AG10803 (cell line): ENCODE measurements at places on chromosomes 12 and 14.

- DNase-seq, result no peak
These were observed 271.7 kb downstream of the PDZRN4 start for GRCh38 chr12:41459906-41460214.

- no peak for DNase-seq
These were observed 39.9 kb upstream of the G2E3 start for GRCh38 chr14:30518867-30519560.

DNA sequence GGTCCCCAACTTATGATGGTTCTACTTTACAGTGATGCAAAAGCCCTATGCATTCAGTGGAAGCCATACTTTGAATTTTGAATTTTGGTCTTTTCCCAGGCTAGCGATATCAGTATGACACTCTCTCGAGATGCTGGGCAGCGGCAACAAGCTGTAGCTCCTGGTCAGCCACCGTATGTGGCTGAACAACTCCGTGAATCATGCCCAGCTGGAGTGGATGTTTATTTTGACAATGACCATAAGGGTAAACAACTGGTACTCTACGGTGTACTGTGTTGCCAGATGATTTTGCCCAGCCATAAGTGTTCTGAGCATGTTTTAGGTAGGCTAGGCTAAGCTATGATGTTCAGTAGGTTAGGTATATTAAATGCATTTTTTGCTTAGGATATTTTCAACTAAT lies 8.2 kb upstream of the ZNF410 start:
- DNase-seq, result no peak

- DNase-seq, result no peak
These were observed 32.0 kb upstream of the VASH1 start for GRCh38 chr14:76729258-76729657.

- DNase-seq, result peak; percentile 66
These were observed 61.6 kb upstream of the DAAM1 start for GRCh38 chr14:59126714-59127436.

- DNase-seq, result no peak
These were observed 4.7 kb upstream of the C1QL4 start for GRCh38 chr12:49341777-49342065.

GRCh38 chr12:46546634-46547273 lies 174.2 kb upstream of the SLC38A2 start:
- no peak for DNase-seq

- DNase-seq, result peak; percentile 66
These were observed 747 bp downstream of the HSPB8 start for GRCh38 chr12:119179335-119180021.

- DNase-seq, result peak; percentile 84
These were observed 4.6 kb downstream of the AHNAK2 start for GRCh38 chr14:104973385-104974145.

DNA sequence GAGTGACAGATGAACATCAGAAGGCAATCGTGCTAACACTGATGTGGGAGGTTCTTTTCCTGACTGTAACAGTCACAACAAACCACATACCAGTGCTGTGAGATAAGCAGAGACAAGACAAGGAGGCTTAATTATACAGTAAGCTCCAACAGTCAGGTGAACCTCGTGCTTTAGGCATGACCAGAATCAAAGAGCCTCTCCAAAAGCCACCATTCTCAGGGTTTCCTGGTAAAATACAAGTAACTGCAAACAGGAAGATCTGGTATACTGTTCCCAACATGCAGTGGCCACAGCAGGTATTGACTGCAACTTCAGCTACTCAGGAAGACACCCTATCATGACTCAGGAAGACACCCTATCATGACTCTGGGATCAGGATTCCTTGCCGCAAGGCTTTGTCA lies 47.3 kb upstream of the GTF2A1 start:
- DNase-seq, result no peak

DNA sequence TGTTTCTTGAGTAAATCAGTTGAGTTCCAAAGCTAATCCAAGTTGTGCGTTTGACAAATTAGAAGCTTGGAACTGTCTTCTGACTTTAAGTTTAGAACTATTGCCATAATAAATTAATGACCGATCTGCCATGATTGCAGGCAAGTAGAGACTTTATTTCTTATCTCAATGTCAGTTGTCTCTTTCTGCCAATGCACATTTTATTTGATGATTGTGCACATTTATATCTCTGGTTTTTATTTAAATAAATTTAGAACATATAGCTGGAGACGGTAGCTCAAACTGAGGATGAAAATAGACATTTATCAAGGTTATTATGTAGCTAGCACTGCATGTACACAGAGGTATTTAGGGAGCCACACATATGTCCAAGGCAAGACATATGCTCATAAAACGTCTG lies 34.1 kb downstream of the SLCO1B1 start:
- DNase-seq, result no peak
